Smooth muscle cell of trachea (primary cell): ENCODE measurements at places on chromosomes 1 and 21. TPM values are rescaled to one million over a fixed set of nuclear protein-coding genes. Genes with fewer than 3 reads are reported as not detected.

The ATP6V1G3 gene
- not detected in 2 replicates for total RNA-seq

The MIXL1 gene
- under 0.01 TPM in 1 of 2 replicates, not detected in the other for total RNA-seq

The OSCP1 gene
- 15.7 and 17.3 TPM in 2 replicates for total RNA-seq

The INSRR gene
- under 0.01 TPM in 1 of 2 replicates, not detected in the other for total RNA-seq

The RGS8 gene
- total RNA-seq: under 0.01 TPM in 1 of 2 replicates, not detected in the other

The GNG4 gene
- total RNA-seq: not detected in 2 replicates

The CHI3L2 gene
- total RNA-seq: 2.5 and 10.6 TPM in 2 replicates

The KCNN3 gene
- total RNA-seq: under 0.01 TPM in 2 replicates

The AKNAD1 gene
- not detected in 2 replicates for total RNA-seq

The NUAK2 gene
- 0.87 and 2.8 TPM in 2 replicates for total RNA-seq

The HAPLN2 gene
- not detected in 2 replicates for total RNA-seq

The HTR6 gene
- under 0.01 TPM in 1 of 2 replicates, not detected in the other for total RNA-seq

The ADGRB2 gene
- 7.4 and 25.0 TPM in 2 replicates for total RNA-seq
